ENCODE measurements at places on chromosomes 2 and 18.

- DNase-seq: no peak
These were observed 174.6 kb upstream of the ALPP start for GRCh38 chr2:232203936-232204335.

- DNase-seq: no peak
These were observed 164.5 kb upstream of the SIX3 start for GRCh38 chr2:44777036-44777435.

- no peak for DNase-seq
These were observed 157.6 kb downstream of the FAM210A start for GRCh38 chr18:13568443-13569392.

DNA sequence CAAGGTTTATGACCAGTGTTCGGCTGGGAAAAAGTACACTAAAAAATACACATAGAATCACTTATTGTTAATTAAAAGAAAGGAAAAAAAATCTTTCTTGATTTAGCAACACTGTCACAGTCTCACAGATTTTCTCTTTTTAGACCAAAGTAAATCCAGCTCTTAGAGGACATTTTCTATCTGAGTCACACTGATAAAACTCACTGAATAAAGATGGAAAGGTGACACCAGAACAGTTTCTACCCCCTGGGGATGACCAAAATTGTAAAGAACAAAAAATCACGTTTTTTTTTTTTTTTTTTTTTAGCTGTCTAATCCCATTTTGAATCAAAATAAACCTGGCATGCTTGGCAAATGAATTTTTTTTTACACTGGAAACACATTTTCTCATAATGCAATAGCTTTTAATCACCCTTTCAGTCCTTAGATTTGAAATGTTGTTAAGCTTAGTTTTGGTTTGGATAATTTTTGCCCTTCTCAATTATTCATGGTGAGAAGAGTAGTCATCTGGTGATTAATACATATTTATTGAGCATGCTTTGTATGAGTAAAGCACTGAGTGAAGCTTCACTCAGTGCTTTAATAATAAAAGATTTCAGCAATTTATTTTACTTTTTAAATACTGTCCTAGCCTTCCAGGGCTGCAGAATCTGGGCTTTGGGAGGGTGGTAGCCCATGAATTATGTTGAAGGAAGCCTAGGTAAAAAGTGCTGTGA lies 886.3 kb downstream of the SLC4A3 start:
- DNase-seq: no peak

- no peak for DNase-seq
These were observed 100.8 kb downstream of the RTN4 start for GRCh38 chr2:54949431-54949830.
